Thoracic aorta endothelial cell (primary cell): ENCODE measurements at places on chromosomes 2 and 18. TPM values are rescaled to one million over a fixed set of nuclear protein-coding genes. Genes with fewer than 3 reads are reported as not detected.

The C2orf15 gene
- total RNA-seq = 0.14 TPM in 1 of 2 replicates, not detected in the other

The PASK gene
- total RNA-seq = 6.5 and 9.0 TPM in 2 replicates

The ALPG gene
- not detected in 2 replicates for total RNA-seq

The LYPD1 gene
- 2.5 and 58.1 TPM in 2 replicates for total RNA-seq

The IL1F10 gene
- not detected in 2 replicates for total RNA-seq

The TFCP2L1 gene
- total RNA-seq = not detected in 2 replicates

The CENPA gene
- total RNA-seq = 17.0 and 31.7 TPM in 2 replicates

The TRABD2A gene
- 0.66 and 5.1 TPM in 2 replicates for total RNA-seq

The TWIST2 gene
- total RNA-seq = 2.6 and 4.5 TPM in 2 replicates

The SLC4A5 gene
- 0.79 and 0.80 TPM in 2 replicates for total RNA-seq

The IL18RAP gene
- 0.07 TPM in 1 of 2 replicates, not detected in the other for total RNA-seq

The SLC40A1 gene
- total RNA-seq = 6.1 and 34.2 TPM in 2 replicates

The CPLX4 gene
- total RNA-seq = not detected in 2 replicates

The XDH gene
- total RNA-seq = under 0.01 TPM in 2 replicates
